Dorsolateral prefrontal cortex (tissue), 122 donors: ENCODE measurements at places on chromosomes 7 and 10.

DNA sequence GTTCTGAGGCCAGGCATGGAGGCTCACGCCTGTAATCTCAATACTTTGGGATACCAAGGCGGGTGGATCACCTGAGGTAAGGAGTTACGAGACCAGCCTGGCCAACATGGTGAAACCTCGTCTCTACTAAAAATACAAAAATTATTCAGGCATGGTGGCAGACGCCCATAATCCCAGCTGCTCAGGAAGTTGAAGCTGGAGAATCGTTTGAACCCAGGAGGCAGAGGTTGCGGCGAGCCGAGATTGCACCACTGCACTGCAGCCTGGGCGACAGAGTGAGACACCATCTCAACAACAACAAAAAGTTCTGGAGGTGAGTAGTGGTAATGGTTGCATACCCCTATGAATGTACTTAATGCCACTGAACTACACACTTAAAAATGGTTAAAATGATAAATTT, 60.3 kb upstream of the SP4 start:
- DNase-seq = no peak

GRCh38 chr10:114427124-114427852, 23.0 kb upstream of the AFAP1L2 start:
- no peak for DNase-seq

- DNase-seq = no peak
Observed at GRCh38 chr10:98538472-98538871, 91.7 kb upstream of the HPS1 start.

DNA sequence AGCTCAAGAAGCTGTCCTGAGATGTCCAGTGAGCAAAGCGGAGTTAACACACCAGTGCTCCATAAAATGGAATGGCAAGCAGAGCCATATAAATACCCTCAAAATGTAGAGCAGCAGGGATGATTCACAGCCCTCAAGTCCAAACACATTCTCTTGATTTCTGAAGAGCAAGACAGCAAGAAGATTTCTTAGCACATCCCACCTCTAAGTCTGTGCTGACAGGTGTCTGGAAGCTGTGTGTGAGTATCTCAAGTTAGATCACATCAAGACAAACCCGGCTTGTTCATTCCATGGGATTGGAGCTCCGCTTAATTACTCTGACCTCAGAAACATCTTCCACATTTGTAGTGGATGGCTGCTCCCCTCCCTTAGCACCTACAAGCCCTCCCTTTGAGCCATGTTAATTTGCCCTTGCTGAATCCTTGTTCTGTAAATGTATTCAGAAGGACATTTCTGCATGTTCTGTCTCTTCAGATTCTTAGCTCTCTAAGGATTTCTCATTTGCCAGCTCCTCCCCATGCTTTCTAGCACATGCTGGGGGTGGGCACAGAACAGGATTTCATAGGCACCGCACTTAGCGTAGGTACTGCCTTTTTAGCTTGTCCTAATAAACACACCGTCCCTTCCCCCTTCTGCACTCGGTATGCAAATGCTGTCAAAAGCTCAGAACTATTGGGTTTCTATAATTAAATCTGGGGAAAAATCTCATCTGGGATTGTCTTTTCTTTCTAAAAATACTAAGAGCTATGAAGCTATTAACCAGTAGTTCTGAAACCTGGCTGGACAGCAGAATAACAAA, 112.7 kb downstream of the CPXM2 start:
- no peak for DNase-seq

- no peak for DNase-seq
Observed at GRCh38 chr10:112981553-112981952, 31.5 kb downstream of the TCF7L2 start.

DNA sequence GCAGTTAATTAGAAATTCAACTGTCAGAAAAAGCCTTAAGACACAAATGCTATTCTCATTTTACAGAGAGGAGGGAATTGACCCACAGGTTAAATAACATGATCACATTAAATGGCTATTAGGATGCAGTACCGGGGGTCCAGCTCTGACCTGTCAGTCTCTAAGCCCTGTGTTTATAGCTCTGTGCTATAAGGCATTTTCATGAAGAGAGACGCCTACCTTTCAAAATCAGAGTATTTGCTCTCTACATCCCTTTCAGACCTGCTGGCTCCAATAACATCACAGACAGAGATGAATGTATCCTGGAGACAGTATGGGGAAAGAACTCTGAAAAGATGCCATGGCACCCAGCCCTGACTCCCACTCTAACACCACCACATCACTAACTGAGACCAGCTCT, 189.9 kb upstream of the PRSS58 start:
- no peak for DNase-seq

DNA sequence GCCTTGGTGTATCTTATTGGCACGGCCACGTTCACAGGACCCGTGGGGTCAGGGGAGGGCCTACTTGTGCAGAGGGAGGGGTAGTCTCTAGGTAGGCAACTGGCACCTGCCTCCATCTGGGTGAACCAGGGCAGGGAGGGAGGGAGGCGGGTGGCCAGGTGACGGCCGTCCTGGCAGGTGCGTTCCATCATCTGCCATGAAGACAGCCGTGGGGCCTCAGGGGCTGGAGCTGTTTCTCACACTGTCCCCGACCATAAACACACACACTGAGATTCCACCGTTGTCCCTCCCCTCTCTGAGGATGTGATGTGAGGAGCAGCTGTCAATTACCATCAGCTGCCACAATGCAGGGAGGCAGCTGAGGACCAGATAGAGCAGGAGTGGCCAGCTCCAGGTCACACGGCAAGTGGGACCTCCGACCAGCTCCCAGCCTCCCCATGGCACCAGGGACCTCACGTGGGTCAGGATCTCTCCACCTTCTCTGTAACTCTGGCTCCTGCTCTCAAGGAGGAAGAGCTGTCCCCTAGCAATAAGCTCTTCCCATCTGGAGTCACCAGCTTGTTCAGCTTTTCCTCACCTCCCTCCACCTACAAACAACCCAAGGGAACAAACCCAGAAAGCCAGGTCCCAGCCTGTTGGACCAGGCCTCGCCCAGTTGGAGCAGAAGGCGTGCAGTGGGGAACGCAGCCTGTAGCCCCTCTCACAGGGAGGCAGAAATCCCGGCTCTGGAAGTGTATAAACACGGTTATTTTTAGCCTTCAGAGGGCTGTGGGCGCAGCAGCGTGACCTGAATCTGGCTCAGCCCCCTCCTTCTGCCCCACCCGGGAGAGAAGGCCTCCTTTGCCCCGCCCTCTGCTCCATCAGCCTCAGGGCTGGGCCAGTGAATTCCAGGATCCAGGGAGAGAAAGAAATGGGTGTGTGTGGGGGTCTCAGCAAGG, 33.1 kb downstream of the ZMIZ1 start:
- DNase-seq = no peak

DNA sequence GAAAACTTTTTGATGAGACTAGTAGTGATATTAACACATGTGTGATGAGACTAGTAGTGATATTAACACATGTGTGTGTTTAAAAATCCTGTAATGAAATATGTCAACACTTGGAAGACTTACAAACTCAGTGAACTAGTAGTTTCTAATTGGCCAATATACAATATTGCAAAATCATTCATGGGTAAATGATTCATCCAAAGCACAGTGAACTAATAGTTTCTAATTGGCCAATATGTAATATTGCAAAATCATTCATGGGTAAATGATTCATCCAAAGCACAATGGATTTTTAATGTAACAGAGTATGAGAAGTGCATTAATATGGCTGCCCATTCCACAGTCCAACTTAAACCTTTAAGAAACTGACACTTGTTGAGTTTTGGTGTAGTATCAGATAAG, 77.8 kb downstream of the ATAD1 start:
- no peak for DNase-seq

DNA sequence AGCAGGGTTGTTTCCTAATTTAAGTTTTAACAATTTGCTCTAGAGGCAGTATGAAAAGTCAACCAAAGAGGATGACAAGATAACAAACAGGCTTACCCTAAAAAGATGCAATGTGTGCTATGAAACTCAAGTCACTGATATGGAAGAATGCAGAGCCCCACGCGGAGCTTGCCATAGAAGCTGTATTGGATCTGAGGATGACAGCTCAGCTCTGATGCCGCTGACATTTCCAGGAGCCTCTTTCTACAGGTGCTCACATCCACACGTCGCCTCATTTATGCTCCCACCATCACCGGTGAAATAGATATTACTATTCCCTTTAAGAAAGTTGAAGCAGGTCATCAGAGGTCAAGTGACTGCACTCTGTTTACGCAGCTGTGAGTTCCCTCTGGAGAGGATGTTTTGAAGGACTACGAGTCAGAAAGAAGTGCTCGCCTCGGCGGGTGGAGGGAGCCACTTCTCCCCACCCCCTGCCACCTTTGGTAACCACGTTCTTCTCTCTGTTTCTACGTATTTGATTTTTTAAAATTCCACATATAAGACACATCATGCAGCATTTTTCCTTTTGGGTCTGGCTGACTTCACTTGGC, 275.4 kb downstream of the GLRX3 start:
- no peak for DNase-seq
